Activated CD8-positive, alpha-beta memory T cell treated with anti-CD3 and anti-CD28 coated beads, Interleukin-2, amount 50 U/mL, for 4 hours (primary cell): ENCODE measurements at places on chromosomes 1 and 21.

- no peak for DNase-seq
Observed at GRCh38 chr1:119924948-119925898, 28.9 kb upstream of the ADAM30 start.

GRCh38 chr1:11295905-11296304, 22.9 kb downstream of the UBIAD1 start:
- no peak for DNase-seq

DNA sequence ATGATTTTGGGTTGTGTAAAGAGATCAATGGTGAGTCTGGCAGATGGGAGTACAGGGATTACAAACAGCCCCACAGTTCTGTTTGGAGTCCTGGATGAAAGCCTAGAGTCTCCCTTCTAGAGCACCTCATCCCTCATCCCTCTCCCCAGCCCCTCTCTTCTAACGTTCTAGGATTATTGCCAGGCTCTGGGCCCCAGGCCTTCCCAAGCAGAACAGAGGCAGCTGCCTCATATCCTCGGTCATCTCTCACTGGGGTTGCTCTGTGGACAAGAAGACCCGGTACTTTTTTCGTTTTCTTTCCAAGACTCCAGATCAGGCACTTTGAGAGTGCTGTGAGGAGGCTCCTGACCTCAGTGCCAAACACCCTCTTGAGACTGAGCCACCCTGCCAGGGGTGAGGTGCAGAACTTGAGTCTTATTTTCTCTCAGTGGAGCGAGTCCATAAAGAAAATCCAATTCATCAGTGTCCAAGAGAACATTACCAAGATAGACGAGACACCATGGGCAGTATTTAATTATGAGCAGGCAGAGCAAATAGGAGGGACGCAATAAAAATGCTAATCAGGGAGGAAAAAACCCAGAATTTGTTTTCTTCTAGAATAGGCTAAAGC, 17.1 kb upstream of the KCND3 start:
- no peak for DNase-seq

DNA sequence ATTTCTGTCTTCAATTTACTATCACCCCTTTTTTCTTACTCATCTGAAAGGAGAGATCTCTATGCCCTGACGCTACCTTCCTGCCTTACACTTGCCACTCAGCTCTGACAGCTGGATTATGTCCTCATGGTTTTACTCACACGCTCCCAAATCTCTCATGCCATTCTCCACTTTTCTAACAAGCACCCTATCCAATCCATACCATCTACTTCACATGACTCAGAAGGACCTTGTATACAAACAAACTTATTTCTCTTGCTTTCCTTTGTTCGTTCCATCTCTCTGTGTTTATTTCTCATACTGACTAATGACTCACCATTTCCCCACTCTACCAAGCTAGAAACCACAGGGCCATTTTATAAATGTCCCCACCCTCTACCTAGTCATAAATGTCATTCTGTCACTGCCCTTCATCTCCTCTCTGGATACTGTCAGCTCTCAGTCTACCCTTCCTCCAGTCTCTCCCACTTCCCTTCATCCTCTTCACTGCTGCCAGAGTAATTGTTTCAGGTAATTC, 87.3 kb downstream of the USP24 start:
- DNase-seq = no peak

GRCh38 chr1:55997536-55997935, 581.8 kb downstream of the PLPP3 start:
- no peak for DNase-seq

DNA sequence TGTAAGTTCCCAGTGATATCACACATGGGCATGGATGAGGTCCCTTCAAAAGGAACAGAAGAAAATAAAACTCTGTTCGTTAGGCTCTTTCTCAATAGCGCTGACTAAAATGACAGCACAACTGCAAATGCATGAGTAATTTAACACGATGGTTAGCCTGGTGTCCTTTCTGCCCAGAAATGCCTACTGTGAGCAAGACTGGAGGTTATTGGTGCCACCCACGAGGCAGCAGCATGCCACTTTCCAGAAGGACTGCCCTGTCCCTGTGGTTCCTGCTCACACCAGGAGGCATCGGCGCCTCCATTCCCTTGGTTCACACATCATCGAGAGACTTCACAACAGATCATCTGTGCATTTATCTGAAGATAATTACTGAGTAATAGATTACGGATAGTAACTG, 26.2 kb downstream of the VPS26C start:
- DNase-seq = no peak

DNA sequence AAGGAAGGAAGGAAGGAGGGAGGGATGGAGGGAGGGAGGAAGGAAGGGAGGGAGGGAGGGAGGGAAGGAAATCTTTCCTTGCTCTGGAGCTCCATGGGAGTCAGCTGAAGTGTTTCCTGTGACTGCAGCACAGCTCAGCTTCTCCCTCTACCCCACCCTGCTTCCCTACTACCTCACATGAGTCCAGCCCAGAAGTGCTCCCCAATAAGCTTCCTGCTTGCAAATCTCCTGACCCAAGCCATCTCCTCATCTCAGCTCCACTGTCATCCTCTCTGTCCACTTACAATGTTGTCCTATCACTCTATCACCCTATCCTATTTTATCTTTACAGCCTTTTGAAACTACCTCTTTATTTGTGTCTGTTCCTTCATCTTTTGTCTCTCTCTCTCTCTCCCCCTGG, 52.9 kb upstream of the SSBP3 start:
- DNase-seq = no peak

DNA sequence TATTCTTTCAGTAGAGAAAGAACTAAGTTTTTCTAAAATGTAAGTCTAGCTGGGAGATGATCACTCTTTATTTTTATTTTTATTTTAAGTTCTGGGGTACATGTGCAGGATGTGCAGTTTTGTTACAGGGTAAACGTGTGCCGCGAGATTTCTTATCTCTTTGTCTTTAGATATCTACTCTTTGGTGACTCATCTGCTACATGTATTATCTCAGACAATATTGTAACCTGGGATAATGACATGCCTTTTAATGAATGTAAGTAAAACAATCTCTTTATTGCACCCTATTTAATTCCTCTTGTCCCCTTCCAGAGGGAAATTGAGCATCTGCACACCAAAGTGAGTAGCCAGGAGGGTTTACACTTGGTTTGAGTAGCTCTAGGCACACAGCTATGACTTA, 9.4 kb downstream of the CR2 start:
- no peak for DNase-seq

GRCh38 chr21:41316200-41317062, at the start of gene FAM3B:
Gene FAM3B, plus strand, starts transcription at chr21:41316801. Its CDS starts 79 bp downstream, at chr21:41316880.
- DNase-seq = no peak

- no peak for DNase-seq
Observed at GRCh38 chr1:56758135-56758534, 61.1 kb downstream of the FYB2 start.

DNA sequence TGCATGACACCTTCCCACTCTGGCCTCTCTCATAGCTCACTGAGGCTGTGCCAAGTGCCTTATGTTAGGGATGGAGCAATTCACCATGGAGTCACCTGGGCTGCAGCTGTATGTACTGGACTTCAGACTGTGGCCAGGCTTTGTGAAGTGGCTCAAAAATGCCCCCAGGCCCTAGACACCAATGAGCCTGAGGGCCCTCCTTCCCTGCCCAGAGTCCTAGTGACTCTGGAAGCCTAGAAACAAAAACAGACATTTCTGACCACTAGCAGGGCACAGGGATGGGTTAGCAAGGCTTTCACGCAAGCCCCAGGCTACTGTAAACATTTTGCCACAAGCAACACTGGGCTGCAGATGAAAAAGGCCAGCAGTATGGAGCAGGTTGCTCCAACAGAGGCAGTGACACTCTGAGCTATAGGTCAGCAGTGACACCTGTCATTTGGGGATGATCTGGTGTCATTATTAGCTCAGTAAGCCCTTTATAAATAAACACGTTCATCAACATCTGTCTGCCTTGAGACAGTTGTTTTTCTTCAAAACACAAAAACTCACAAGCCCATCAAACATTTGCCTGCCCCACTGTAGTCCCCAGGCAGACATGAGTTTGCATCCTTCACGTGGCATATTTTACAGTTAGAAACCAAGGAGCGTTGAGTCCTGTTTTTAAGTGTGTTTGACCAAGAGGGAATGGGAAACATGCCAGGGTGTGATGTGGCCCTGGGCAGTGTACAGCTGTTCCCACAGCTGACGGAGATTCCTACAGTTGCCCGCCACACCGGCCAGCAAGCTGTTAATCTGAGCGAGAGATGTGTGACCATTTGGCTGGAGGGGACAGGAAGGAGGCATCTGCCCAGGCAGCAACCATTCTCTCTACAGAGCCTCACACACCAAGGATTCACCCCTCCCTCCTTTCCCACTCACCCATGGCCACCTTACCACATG, 66.8 kb downstream of the KCNN3 start:
- DNase-seq = no peak

DNA sequence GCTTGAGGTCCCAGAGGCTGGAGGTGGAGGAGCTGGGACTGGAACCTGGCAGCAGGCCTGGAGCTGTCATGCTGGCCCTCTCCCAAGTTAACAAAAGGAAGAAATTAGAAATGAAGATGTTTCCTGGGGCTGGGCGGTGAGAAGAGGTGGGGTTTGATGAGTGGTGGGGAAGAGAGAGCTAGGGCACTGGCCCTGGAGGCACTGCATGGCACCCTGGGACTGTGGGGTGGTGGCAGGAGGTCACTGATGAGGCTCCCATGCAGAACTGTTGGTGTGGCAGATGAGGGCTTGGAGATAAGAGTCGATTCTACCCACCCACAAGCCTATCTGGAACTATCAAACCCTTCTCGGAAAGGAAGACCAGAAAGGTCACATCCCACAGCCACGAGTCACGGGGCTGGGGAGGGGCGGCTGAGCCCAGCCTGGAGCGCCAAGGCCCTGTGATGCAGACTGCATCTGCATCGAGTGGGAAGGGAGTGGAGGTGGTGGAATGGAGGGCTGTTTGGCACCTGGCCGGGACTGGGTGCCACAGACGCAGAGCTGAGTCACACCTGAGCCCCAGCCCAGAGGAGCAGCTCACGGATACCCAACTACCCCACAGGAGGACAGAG, 29.4 kb downstream of the MRPL37 start:
- no peak for DNase-seq

DNA sequence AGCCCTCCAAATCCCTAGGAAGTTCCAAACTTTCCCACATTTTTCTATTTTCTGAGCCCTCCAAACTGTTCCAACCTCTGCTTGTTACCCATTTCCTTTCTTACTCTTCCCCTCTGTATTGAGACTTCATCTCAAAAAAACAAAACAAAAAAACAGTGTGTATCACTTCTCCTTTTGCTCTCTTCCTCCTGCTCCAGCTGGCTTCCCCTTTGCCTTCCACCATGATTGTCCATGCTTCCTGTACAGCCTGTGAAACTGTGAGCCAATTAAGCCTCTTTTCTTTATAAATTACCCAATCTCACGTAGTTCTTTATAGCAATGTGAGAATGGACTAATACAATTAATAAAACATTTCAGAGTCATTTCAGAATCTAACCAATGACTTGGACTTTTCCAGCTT, 69.6 kb upstream of the KRTAP19-8 start:
- no peak for DNase-seq

- DNase-seq = no peak
Observed at GRCh38 chr1:157495285-157495684, 57.0 kb downstream of the FCRL5 start.

DNA sequence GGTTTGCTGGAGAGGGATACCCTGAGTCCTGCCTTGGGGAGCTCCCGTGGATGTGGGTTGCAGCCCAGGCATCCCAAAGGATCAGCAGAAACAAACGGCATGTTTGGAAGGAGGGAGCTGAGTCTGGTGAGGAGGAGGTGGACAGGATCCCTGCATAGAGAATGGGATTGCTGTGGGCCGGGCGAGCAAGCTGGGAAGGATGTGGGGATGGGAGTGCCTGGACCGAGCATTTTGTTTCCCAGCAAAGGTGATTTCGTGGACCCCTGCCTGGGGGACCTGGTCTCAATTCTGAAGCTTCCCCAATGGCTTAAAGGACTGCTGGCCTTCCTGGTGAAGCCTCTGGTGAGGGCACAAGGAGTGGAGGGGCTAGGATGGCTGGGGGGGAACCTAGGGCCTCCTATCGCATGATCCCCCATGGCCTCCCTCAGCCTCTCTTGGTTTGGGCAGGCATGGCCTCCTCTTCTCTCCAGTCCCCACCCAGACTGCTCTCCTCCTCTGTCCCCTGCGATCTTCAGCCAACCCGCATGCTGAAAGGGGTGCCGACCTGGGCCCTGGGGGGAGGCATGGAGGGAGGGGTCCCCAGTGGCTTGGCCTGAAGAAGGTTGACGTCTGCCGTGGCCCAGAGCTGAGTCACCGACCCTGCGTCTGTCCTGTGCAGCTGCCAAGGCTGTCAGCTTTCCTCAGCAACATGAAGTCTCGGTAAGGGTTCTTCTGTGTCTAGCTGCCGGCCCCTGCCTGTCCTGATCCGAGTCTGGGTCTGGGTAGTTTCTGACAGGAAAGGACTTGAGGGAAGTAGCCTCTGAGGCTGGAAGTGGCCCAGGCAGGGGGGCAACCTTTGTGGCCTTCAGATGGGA, 16.3 kb downstream of the FAAH start:
- DNase-seq = no peak

- DNase-seq = no peak
Observed at GRCh38 chr21:18803624-18804023, 400.0 kb upstream of the TMPRSS15 start.

- DNase-seq = no peak
Observed at GRCh38 chr1:169117599-169117998, 11.1 kb downstream of the ATP1B1 start.

GRCh38 chr1:21494196-21494595, 15.0 kb upstream of the ALPL start:
- DNase-seq = no peak

DNA sequence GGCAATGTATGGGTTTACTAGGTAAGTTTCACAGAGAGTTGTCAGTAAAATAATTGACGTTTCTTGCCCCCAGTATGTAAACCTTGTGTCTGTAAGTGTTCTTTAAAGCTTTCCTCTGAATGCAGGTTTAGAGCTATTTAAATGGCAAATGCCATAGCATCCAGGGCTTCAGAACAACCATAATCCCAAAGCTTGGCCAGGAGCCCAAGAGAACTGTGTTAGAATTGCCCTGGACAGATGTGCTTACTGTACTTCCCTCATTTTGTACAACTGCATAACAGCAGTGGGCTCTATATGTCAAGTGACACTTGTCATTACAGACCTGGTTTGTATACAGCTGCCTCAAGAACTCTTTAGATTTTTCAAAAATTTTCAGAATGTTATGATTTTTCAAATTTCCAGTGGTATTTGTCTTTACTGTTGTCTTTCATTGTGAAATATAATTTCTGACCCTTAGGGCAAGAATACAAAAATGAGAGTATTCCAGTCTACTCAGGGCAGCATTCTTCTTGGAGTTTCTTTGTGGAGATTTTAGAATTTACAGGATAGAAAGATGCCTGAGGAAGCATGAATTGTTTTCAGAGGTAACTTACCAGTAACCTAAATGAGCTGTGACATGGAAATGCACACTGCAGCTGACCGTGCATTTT, 136.9 kb upstream of the L1TD1 start:
- DNase-seq = no peak

DNA sequence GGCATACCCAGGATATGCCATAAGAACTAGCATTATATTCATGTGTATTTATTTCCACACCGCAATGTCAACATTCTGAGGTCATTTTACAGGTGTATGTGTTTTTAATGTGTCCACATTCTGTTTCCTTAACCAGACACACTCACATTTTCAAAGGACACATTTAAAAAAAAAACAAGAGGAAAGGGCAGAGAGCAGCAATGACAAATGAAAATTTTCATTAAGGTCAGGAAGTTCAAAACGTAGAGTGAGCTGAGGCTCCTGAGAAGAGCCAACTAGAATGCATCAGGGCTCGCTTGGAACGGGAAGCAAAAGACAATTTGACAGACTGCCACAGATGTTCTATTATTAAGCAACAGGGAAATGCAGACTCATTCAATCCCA, 4.8 kb upstream of the GNPAT start:
- no peak for DNase-seq
